HepG2 (cell line): ENCODE measurements at places on chromosomes 16 and 17. TPM values are rescaled to one million over a fixed set of nuclear protein-coding genes. Genes with fewer than 3 reads are reported as not detected.

Gene LGALS3BP
- total RNA-seq: 116 and 332 TPM in 2 replicates

Gene TBC1D26
- total RNA-seq: not detected in 2 replicates

Gene LPO
- not detected in 2 replicates for total RNA-seq

Gene VPS35
- 136 and 197 TPM in 2 replicates for total RNA-seq

Gene RNU2-1
- not detected in 2 replicates for total RNA-seq

Gene NPIPA8
- total RNA-seq: 0.24 TPM in 2 replicates

Gene ZNF423
- total RNA-seq: 0.25 and 0.31 TPM in 2 replicates

Gene KIAA0513
- 1.5 and 1.8 TPM in 2 replicates for total RNA-seq

Gene RAB26
- 0.45 and 0.86 TPM in 2 replicates for total RNA-seq

Gene CHST5
- not detected in 2 replicates for total RNA-seq

Gene PTX4
- total RNA-seq: not detected in 2 replicates
